EH (cell line): ENCODE measurements at places on chromosomes 11 and 22.

DNA sequence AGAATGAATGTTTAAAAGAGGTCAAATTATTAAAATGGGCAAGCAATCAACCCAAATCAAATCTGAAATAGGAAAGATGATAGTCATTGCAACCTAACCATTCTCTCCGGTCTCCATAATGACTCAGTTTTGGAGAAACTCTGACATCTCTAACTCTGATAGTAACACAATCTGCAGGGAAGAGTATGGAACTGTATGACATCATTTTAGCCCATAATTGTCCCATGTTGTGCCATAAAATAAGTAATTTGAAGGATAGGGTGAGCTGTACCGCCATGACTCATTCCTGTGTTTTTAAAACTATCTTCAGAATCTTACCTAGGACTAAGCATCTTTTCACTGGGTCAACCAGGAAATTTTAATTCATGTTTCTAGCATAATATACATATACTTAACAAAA, 350.8 kb downstream of the DLG2 start:
- DNase-seq: no peak

DNA sequence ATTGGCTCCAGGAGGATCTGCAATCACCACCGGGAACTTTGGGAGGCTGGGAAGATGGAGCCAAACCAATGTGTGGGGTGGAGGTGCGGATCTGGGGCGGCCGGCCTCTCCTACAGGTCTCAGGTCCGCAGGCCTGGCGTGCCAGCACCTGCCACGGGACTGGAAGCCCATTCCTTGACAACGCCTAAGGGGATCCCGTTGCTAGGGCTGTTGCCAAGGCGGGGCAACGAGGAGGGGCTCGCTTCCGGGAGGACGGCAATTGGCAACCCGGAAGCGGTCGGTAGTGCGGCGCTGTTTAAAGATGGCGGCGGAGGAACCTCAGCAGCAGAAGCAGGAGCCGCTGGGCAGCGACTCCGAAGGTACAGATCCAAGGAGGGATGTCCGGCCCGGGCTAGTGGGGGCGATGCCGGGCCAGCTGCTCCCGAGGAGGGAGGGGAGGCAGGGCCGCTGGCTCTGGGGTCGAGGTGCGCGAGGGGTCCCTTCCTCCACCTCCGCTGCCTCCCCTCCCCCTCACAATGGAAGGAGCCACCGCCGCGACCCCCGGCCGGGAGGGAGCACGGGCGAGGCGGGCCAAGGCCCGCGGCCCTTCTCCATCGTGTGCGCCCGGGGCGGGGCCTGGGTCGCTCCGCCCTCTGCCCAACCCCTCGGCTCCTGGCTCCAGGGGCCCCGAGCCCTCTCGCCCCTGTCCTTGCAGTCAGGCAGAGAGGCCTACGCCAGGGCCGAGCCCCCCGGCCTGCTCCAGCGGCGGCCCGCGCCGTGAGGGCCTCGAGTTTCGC, at the start of gene OTUB1:
Gene OTUB1 (plus strand): TSS at position 283 of the 776 bp plus-strand sequence. CDS start 19 bp downstream, at position 302.
- DNase-seq: peak; percentile 92

DNA sequence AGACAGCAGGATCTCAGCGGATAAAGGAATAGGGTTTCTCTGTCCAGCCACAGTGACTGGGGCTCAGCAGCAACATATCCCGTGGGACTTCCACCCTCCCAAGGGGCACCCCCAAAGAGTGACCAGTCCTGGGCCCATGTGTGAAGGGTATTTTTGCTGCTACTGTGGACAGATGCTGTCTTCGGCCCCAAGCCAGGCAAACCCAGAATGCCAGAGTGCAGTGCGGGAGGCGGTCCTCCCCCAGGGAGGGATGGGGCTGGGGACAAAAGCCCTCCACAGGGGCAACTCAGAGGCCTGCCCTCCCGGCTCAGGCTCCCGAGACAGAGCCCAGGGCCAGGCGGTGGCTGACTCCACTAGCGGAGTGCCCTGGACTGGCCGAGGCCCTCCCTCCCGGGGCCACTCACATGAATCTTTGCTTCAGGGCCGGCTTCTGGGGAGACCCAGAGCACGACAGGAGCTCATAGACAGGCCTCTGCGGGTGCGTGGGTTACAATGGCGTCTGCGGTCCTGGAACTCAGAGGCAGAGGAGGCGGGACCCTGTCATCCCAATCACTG, 34.7 kb upstream of the WNT7B start:
- DNase-seq: no peak

- no peak for DNase-seq
Measured at GRCh38 chr22:50208430-50208938, 7.7 kb downstream of the SELENOO start.

GRCh38 chr11:40425168-40425567, 1034.3 kb downstream of the LRRC4C start:
- DNase-seq: no peak

- no peak for DNase-seq
Measured at GRCh38 chr22:19374410-19374809, 57.1 kb downstream of the HIRA start.

DNA sequence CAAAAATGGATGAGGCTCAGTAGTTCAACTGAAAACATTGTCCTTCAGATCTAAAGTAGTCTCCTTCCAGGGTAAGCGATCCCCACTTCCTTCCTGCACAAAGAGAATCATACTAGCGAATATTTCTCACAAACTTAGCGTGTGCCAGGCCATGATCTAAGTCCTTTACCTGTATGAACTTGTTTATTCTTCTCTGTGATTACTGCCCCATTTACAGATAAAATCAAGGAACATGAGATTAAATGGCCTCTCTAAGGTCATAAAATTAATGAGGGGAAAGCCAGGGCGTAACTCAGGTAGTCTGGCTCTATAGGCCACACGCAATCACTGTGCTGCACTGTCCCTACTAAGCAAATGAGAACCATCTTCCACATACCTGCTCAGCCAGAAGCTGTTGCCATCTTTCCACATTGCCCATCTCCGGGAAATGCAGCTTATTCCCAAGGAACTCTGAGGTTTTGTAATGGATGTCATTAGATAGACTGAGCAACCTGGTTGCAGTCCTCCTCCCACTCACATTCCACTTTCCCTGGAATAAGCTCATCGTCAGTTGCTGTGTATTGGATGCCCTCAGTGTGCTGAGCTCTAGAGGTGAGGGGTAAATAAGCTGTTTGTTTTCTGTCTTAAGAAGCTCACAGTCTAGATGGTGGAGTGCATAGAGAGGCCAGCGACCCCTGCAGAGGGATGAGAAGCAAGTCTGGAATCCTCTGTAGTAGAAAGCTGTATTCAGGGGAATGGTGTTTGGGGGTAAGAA, 146.3 kb downstream of the SNX19 start:
- DNase-seq: peak; percentile 14

- no peak for DNase-seq
Measured at GRCh38 chr22:30089655-30089974, 9.4 kb downstream of the HORMAD2 start.

- DNase-seq: no peak
Measured at GRCh38 chr11:67656278-67656922, 5.9 kb upstream of the ACY3 start.
